ENCODE measurements at places on chromosomes 12 and 14. TPM values are rescaled to one million over a fixed set of nuclear protein-coding genes. Genes with fewer than 3 reads are reported as not detected.

ARG2 gene
- 33.7 TPM for total RNA-seq

NRXN3 gene
- 0.72 TPM for total RNA-seq

TBX3 gene
- 106 TPM for total RNA-seq

KCNMB4 gene
- total RNA-seq, result 2.0 TPM

TNFAIP2 gene
- total RNA-seq, result 7.1 TPM
